ENCODE measurements at places on chromosomes 7 and 10. TPM values are rescaled to one million over a fixed set of nuclear protein-coding genes. Genes with fewer than 3 reads are reported as not detected.

- no peaks in the 10 kb centered on the region for H3K4me1 ChIP-seq
- DNase-seq: peak; percentile 95
- H3K27ac ChIP-seq: no peak overlapping the region
- H3K36me3 ChIP-seq: no peaks in the 10 kb centered on the region
- peaks cover 28% of the 10 kb centered on the region for H3K27me3 ChIP-seq
Observed at GRCh38 chr10:103554488-103555324, 61.2 kb downstream of the NEURL1 start.

DNA sequence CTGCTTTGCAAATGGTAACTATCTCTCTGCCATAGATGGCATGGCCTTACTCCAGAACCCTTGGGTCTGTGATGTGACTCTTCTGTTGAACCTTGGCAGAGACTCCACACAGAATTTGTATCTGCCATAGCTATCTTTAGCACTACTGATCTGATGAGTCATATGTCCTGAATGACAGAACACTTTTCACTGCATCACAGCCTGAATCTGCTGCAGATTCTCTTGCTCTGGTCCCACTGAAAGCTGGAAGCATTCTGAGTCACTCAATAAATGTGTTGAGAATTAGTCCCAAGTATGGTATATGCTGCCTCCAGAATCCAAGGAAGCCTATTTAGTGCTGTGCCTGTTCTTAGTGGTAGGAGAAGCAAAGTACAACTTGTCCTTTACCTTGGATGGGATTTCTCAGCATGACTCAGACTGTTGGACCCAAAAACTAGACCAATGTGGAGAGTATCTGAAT lies 39.5 kb upstream of the ANKRD1 start:
- peak; percentile 57 for DNase-seq
- no peak overlapping the region for H3K4me3 ChIP-seq
- peak overlapping the region; percentile 63 for H3K27ac ChIP-seq

NPC1L1 gene
- not detected for total RNA-seq

GRCh38 chr10:49274886-49275285 lies 24.1 kb upstream of the C10orf71 start:
- no peak overlapping the region for H3K4me3 ChIP-seq
- peaks cover 28% of the 10 kb centered on the region for H3K4me1 ChIP-seq
- no peaks in the 10 kb centered on the region for H3K27me3 ChIP-seq
- no peak overlapping the region for H3K27ac ChIP-seq
- no peak for DNase-seq

GRCh38 chr10:36721871-36722270 lies 403.5 kb upstream of the ANKRD30A start:
- H3K27ac ChIP-seq: no peak overlapping the region
- no peaks in the 10 kb centered on the region for H3K36me3 ChIP-seq
- DNase-seq: no peak
- H3K27me3 ChIP-seq: no peaks in the 10 kb centered on the region

EGR2 gene
- 2.4 TPM for total RNA-seq

GRCh38 chr7:139231513-139232376 lies 708 bp downstream of the UBN2 start:
- peak overlapping the region; percentile 85 for H3K27ac ChIP-seq
- no peaks in the 10 kb centered on the region for H3K27me3 ChIP-seq
- no peaks in the 10 kb centered on the region for H3K36me3 ChIP-seq
- H3K4me3 ChIP-seq: peak overlapping the region; percentile 97
- peaks cover 5% of the 10 kb centered on the region for H3K4me1 ChIP-seq

GNGT1 gene
- not detected for total RNA-seq
